Suppressor macrophage (primary cell): ENCODE measurements at places on chromosomes 2 and 18.

DNA sequence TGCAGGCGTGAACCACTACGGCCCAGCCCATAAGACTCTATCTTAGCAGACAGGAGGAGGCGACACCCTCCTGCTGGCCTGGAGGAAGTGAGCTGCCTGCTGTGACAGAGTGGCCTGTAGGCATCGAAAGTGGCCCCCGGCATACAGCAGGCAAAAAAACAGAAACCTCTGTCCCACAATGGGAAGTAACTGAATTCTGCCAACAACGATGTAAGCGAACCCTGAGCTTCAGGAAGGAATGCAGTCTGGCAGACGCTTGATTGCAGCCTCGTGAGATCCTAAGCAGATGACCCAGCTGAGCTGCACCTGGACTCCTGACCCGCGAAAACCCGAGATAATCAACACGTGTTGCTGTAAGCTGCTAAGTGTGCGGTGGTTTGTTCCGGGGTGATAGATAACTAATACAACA lies 13.6 kb downstream of the MRO start:
- DNase-seq: peak; percentile 88

- DNase-seq: no peak
These were observed 132.1 kb upstream of the DLGAP1 start for GRCh38 chr18:4587204-4587603.

DNA sequence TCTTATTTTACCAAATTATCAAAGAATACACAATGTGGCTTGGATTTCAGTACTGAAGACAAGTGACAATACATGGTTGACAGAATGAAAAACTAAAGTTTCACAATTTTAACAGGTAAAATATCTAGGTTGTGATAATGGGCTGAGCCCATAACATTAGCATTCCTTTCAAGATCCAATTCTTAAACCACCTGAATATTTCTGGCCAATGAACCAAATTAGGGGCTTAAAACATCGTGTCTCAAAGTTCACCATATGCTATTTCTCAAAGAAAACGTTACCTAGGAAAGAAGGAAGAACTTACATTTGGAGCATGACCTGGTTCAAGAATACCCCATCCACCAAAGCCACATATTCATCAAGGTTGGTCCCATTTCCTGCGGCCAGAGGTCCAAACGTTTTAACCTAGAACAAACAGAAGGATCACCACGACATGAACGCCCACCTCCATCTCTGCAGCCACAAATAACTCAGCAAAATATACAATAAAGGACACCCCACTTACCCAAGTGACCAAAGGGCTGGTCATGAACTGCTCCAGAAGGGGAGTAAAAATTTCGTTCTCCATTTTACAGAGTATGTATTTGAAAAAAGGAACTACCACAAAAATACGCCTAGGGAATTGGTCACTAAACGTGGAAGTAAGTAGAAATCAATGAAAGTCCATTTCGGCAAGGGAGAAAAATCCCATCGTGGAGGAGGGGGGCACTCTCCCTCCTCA lies 984 bp downstream of the CCDC88A start:
- DNase-seq: peak; percentile 50

DNA sequence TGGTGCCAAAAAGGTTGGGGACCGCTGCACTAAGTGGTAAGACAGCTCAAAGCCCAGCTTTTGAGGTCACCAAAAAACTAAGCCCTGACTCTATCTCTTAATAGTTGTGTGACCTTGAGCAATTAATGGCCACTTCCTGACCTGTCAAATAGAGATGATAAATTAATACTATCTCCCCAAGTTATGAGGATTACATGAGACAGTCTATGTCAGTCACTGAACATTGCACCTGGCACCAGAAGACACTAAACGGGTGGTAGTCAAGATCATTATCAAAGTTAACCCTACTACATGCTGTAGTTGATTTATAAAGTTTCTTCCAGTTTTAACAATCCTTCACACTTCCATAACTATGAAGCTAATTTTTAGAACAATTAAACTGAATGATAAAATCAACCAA lies 36.5 kb downstream of the STPG4 start:
- no peak for DNase-seq

DNA sequence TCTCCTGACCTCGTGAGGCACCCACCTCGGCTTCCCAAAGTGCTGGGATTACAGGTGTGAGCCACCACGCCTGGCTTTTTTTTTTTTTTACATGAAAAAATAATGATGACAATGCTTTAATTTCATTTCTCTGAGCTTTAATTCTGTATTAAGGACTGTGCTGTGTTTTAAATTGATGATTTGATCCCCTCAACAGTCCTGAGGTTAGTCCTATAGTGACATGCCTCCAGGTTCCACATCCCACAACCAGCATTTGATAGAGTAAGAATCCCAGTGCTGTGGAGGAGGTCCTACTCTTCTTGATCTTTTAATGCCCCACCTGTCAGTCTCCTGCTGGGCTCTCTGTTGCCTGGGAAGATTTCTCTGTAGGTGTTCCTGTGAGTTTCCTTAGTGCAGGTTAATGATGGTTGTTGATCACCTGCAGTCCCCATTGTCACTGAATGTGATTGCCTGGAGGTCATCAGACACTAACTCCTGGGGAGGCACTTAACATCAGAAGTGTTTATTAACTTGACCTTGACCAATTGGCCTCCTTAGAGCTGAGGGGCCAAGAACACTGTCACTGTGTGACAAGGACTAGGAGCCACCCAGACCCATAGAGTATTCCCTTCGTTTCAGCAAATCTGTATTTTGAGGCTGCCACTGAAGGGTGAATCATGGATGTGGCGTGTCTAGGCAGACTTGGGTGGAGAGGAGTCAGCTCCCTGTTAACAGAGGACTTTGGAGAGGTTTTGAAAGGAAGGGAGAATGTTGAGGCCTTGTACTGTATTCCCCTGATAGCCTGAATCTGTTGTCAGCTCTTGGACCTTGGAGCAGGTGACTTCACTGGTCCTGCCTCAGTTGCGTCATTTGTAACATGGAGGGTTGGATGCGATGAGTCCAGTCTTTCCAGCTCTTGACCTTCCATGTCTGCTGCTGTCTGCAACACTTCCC lies 11.5 kb downstream of the ASAP2 start:
- no peak for DNase-seq

DNA sequence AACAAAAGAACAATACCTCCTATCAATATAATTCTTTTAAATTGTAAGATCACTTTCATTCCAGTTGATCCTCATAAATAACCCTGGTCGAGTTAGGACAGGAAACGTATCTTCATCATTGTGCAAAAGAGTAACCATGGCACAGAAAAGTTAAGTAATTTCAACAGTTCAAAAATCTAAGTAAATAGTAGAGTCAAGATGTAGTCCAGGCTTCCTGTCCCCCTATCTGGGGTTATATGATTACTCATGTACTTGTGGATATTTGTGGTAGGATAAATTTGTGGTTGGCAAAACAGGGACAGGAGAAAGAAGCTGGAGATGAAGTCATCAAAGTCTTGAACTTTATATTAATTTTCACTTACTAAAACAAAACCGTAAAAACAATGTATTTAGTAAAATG lies 772.6 kb downstream of the TSN start:
- DNase-seq: no peak

DNA sequence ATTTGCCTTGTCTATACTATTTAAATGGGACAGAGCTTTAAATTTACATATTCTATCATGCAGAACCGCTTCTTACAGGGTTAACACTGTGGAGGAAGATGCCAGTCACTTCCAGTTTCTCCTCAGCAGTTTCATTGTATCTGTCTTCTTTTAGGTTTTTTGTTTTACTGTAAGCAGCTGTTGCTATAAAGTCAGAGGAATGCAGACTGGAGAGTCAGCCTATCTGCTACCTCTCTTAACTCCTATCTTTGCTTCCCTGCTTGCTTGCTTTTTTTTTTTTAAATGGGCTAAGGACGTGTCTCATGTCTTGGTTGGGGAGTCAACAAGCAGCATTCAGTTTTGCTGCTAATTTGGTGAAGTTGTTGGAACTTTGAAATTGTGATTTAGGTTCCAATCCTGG lies 8.9 kb downstream of the EPC2 start:
- no peak for DNase-seq

GRCh38 chr18:63440881-63441280 lies 18.6 kb upstream of the VPS4B start:
- peak; percentile 43 for DNase-seq

DNA sequence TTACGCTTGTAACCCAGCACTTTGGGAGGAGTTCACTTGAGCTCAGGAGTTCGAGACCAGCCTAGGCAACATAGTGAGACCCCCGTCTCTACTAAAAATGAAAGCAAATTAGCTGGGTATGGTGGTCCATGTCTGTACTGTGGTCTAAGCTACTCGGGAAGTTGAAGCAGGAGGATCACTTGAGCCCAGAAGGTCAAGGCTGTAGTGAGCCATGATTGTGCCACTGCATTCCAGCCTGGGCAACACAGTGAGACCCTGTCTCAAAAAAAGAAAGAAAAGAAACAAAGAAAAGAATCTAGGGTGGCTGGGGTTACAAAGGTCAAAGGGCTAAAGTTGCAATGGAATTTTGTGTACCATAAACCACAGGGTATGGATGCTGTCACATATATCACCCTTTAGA lies 41.3 kb downstream of the KIF3C start:
- no peak for DNase-seq

DNA sequence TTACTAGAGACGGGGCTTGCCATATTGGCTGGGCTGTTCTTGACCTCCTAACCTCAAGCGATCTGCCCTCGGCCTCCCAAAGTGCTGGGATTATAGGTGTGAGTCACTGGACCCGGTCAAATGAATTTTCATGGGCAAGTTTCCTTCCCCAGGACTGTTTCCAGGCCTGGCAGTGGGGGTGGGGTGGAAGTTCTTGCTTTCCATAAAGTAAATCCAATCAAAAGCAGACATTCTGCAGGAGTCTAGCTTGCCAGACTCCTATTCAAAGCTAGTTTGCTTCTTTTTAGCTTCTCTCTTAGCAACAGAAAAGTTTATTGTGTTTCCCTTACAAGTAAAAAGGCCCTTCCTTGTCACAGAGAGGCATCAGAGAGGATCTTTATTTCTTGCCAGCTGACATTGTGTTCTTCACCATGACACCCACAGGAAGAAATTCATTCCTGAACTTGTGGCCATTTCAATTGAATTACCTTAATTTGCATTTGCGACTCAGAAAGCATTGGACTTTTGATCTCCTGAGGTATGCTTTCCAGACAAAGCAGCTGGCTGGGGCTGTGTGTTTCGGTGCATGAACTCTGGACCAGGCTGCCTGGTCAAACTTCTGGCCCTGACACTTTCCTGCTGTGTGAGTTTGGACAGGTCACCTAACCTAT lies 37.9 kb downstream of the LYPD1 start:
- no peak for DNase-seq

- DNase-seq: no peak
These were observed 95.7 kb upstream of the HS6ST1 start for GRCh38 chr2:128414351-128414750.

DNA sequence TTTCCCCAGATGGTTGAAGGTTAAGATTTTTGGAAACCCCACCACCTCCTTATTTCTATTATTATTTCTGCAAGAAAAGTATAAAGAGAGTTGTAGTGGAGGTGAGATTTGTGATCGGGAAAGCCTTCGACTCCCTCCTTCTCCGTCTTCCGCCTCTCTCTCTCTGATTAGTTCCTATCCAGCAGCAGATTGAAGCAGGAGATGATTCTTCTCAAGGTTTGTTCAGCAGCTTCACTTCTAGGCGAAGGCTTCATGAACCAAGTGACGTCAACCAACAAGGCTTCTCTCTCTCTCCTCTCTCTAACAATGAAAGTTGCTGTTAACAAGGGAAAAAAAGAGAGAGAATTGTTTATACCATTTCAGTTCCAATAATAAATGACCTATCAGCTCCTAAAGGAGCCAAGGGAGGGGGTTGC lies at the start of gene BAZ2B:
Gene BAZ2B, minus strand, starts transcription at position 263 of the 416 bp plus-strand sequence. CDS start 137,829 bp downstream, outside the sequence.
- peak; percentile 63 for DNase-seq

DNA sequence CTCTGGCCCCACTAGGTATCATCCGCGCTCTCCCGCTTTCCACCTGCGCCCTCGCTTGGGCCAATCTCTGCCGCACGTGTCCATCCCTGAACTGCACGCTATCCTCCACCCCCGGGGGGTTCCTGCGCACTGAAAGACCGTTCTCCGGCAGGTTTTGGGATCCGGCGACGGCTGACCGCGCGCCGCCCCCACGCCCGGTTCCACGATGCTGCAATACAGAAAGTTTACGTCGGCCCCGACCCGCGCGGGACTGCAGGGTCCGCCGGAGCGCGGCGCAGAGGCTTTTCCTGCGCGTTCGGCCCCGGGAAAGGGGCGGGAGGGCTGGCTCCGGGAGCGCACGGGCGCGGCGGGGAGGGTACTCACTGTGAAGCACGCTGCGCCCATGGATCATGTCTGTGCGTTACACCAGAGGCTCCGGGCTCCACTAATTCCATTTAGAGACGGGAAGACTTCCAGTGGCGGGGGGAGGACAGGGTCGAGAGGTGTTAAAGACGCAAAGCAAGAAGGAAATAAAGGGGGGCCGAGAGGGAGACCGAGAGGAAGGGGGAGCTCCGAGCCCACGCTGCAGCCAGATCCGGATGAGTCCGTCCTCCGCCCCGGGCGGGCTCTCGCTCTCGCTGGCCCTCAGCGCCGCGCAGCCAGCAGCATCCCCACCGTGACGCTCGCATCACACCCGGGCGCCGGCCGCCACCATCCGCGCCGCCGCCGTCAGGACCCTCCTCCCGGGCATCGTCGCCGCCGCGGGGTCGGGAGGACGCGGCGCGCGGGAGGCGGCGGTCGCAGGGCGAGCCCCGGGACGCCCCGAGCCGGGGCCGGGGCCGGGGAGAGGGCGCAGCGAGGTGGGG lies 664 bp downstream of the NETO1 start:
- DNase-seq: no peak

- no peak for DNase-seq
These were observed 242.0 kb downstream of the CMPK2 start for GRCh38 chr2:6623746-6624145.

DNA sequence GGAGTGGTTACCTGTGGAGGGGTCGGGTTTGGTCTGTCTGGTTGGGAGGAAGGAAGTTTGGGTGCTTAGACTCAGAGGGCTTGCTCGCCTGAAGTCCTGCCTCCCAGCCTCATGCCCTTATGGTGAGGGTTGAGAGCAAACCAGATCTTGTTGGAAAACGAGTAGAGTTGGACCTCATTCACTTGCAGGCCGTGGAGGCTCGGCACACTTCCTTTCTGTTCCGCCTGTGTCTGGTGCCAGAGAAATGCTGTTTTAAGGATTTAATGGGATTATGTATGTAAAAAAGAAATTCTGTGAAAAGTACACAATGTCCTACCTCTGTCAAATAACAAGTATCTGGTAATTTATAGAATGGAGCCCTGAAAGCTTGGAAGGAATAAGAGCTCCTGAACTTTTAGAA lies 29.6 kb downstream of the GATA6 start:
- DNase-seq: no peak

- DNase-seq: no peak
These were observed 55.8 kb upstream of the ALPP start for GRCh38 chr2:232322560-232323327.

- no peak for DNase-seq
These were observed 28.7 kb upstream of the KCNF1 start for GRCh38 chr2:10883066-10883465.

DNA sequence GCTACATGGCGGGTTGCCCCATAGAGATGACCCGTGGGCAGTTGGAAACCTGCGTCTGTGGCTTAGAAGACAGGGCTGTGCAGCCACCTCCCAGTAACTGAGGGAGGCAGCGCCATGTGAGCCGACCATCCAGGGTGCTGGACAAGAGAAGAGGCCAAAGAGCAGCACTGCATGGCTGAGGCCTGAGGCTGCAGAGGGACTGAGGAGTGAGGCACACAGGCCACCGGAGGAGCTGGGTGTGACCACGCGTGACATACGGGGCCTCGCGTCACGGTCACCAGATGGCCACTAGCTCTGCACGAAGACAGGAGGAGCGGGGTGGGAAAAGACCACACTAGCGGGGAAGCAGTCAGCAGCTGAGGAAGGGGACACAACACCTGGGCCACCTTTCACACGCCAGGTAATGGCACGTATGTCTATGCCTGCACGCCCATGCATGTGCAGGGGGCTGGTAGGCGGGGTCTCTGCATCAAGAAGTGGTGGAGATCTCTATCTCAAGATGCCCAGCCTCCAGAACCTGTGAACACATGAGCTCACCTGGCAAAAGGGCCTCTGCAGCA lies 61.4 kb downstream of the NDUFA10 start:
- DNase-seq: no peak
